ENCODE measurements at places on chromosomes 13 and 19.

DNA sequence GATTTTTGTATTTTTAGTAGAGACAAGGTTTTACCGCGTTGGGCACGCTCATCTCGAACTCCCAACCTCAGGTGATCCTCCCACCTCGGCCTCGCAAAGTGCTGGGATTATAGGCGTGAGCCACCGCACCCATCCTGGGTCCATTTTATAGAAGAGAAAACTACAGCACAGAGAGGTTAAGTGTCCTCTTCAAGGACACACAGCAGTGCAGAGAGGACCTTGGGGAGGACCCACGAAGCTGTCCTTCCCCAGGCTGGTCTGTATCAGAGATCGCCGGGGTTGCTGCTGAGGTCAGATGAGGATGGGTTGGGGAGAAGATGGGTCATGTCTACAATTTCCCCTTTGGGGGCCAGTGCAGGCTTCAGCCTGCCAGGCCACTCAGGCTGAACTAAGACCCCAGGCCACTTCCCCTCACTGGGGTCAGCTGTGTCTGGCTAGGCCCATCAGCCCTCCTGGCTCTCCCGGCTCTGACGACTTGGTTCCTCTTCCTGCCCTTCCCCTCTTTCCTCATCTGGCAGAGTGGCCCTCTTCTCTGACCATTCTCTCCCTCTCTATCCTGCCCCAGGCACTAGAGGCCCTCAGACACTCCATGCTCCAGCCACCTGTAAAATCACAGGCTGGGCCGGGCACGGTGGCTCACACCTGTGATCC is 9.6 kb downstream of the MYO1F start:
- DNase-seq, result no peak

DNA sequence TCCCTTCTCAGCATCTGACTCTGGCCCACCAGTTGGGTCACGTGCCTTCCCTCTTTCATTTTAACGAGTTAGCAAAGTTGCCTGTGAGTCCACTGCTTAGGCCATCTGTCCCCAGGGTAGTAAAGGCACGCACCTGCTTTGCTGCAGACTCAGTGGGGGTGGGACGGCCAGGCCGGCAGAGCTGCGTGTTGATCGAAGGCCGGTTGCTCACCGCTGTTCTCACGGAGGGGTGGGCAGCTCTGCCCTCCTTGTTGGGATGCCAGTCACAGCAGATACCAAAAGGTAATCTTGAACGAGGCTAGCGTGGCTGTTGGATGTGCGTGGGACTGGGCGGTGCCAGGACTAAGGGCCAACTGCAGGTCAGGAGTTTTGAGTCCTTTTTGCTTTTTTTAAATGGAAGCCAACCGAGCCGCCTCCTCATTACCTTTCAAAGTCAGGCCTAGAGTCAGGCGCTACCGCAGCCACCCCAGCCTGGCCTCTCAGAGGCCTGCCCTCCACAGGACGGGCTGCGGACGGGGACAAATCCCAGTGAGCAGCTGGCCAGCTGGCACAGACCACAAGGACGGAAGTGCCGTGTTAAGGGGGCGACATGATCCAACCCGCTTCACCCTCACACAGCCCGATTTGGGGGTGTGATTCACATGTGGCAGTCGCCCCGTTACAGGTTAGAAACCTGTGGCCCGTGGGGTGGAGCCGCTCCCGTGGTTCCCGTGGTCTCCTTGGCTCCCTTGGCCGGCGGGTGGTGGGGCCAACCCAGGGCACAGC is 20.6 kb downstream of the ADPRHL1 start:
- DNase-seq, result no peak

DNA sequence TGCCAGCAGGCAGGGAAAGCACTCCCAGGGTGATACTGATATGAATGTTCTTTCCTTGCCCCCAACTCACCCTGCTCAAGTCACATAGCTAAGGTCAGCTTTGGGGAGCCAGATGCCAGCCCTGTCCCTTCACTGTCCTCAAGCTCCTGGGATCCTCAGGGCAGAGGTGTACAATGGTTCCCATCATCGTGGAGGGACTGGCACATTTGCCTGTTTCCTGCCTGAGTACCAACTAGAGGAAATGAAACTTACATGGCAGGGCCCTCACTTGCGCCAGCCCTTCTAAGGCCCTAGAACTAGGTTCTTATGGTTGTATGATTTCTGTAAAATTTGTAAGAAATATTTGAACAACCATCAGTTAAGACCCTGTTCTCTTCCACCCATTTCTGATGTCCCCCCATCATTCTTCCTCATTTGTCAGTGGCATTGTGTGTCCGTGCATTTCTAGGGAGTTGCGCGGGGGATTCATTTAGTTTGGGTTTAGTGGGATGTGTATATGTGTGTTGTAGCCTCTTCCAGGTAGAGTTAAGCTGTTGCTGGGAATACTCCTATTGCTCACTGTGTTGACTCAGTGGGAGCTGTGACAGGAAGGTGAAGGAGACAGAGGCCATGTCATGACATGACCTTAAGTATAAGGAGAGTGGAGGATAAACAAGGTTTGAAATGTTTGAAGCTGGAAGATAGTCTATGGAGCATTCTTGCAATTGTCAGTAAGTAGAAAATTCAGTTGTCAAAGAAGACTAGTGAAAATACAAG is 41.3 kb upstream of the RCBTB2 start:
- DNase-seq, result no peak

GRCh38 chr13:64327505-64328194 is 2902.5 kb downstream of the PCDH9 start:
- DNase-seq, result no peak

- DNase-seq, result no peak
These were observed 39.2 kb downstream of the GATAD2A start for GRCh38 chr19:19444681-19445155.

DNA sequence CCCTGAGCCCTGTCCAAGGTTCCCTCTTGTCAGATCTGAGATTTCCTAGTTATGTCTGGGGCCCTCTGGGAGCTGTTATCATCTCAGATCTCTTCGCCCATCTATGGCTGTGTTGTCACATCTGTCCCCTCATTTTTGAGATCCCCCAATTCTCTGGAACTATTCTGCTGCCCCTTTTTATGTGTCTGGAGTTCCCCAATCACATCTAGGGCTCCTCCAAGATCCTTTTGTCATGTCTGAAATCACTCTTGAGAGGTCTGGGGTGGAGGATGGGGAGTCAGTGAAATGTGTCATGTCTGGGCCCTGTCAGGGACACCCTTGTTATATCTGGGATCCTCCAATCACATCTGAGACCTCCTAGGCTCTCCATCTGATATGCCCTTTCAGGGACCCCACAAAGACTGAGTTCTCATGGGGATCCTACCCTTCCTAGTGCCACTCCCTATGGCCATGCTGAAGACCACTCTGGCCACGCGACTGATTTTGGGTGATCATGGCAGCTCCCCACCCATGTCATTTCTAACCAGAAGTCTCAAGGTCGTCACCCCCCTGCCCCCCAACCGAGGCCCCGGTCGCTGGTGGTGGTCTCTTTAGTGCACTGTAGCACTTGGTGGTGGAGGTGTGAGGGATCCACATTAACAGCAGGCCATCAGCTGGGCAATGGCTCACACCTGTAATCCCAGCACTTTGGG is 3.8 kb upstream of the MYBPC2 start:
- no peak for DNase-seq

- DNase-seq, result no peak
These were observed 14.5 kb downstream of the KLK4 start for GRCh38 chr19:50896591-50897190.

DNA sequence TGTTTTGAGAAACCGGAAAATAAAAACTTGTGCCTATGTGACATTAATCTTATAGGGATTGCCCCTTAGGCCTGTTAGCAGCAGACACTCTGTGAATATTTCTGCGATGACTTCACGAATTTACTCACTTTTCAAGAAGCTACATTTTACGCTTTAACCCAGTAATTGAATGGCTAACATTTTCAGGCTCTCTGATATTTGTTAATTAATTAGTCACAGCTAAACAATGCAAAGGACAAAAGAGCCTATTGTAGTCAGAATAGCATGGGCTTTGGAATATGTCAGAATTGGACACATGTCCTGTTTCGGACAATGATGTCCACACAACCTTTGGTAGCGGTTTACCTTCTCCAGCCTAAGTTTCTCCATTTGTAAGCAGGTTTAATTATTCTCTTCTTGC is 506.6 kb downstream of the EFNB2 start:
- no peak for DNase-seq

DNA sequence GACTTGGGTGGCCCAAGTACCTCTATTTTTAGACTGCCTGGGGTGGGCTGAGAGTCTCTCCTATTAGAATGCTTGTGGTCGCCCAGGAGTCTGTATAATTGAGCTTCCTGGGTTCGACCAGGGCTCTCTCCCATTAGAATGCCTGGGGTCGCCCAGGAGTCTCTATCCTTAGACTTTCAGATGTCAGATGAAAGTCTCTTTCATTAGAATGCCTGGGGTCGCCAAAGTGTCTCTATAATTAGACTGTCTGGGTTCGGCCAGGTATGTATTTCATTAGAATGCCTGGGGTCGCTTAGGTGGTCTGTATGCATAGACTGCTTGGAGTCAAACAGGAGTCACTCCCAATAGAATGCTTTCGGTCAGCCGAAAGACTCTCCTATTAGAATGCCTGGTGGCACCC is 1471.7 kb downstream of the UQCRFS1 start:
- no peak for DNase-seq

- DNase-seq, result no peak
These were observed 36.1 kb downstream of the TNFSF13B start for GRCh38 chr13:108305655-108306054.

DNA sequence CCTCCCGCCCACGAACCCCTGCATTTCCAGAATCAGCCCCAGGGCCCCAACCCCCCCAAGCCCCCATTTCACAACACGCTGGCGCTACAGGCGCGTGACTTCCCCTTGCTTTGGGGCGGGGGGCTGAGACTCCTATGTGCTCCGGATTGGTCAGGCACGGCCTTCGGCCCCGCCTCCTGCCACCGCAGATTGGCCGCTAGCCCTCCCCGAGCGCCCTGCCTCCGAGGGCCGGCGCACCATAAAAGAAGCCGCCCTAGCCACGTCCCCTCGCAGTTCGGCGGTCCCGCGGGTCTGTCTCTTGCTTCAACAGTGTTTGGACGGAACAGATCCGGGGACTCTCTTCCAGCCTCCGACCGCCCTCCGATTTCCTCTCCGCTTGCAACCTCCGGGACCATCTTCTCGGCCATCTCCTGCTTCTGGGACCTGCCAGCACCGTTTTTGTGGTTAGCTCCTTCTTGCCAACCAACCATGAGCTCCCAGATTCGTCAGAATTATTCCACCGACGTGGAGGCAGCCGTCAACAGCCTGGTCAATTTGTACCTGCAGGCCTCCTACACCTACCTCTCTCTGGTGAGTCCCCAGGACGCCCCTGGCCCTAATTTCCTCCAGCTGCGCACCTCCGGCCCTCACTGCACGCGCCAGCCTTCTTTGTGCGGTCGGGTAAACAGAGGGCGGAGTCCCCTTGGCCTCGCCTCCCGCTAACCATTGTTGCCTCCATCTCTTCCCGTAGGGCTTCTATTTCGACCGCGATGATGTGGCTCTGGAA is at the start of gene FTL:
Gene FTL (plus strand): TSS at position 270 of the 766 bp plus-strand sequence. CDS start 199 bp downstream, at position 469.
- peak; percentile 73 for DNase-seq

GRCh38 chr13:94256721-94257120 is 222.8 kb downstream of the DCT start:
- no peak for DNase-seq

GRCh38 chr19:960020-960419 is 24.1 kb upstream of the WDR18 start:
- DNase-seq, result no peak

- DNase-seq, result no peak
These were observed 4.8 kb upstream of the ATF5 start for GRCh38 chr19:49924004-49924880.

GRCh38 chr13:31955741-31956140 is 75.8 kb upstream of the FRY start:
- DNase-seq, result no peak

DNA sequence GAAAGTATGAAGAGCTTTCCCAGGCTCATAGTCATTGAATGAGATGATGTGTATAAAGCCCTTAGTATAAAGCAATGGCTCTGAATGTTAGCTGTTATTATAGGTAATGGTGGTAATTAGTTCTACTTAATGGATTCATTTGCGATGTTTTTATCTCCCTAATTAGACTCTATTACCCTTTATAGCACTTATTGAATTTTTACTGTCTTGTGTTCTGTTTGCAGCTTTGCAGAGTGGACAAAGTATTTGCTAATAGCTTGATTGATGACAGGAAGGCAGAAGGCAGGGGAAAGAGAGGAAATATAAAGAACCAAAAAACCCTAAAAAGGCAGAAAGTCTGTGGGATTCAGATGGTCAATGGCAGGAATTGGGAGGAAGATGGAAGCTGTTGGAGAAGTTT is 524.4 kb upstream of the SPRY2 start:
- DNase-seq, result no peak

GRCh38 chr13:80348314-80348713 is 7.4 kb upstream of the SPRY2 start:
- DNase-seq, result no peak

- no peak for DNase-seq
These were observed 108.2 kb upstream of the RNF113B start for GRCh38 chr13:98285317-98285716.

DNA sequence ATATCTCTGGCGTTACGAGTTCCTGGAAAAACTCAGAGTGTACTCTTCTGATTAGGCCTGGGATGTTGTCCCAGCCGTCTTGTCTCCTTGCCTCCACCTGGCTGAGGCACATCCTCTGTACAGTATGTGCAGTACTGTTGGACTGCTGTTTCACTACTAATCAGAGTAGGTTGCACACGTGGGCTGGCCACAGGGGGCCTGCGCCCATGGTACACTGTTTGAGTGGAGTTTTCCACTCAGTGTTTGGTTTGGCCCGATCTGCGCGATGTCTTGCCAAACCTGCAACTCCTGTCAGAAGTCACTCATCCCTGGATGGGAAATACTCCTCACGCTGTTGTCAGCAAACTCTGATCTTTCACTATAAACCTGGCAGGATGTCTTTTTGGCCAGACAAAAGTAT is 189.6 kb upstream of the CSNK1A1L start:
- DNase-seq, result no peak

GRCh38 chr13:32317716-32318465 is 2.6 kb downstream of the BRCA2 start:
- no peak for DNase-seq

GRCh38 chr13:63741029-63741813 is 2325.6 kb upstream of the PCDH20 start:
- DNase-seq, result no peak

DNA sequence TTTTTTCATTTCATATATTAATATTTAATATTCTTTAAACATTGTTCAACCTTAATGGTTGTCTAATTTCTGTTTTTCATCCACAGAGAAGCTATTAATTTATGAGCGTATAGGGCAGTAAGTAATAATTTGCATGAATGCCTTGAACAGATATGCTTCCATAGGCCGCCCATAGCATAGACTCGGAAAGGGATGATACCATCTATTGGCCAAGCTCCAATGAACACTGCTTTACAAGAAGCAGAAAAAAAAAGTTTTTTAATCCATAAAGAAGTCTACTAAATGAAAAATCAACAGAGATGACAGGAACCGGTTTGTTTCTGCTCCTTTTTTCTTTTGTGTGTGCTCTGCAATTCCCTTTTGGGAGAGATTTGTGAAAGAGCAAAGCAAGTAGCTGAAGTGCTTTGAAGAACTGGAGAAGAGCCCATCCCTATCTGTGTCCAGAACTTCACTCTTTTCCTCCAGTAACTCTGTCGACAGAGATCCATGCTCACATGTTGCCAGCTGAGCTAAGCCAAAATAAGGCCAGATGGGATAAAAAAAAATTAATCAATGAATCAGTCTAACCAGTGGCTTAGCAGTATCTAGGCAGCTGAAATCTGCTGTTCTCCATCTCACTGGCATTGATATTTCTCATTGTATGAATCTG is 215.9 kb upstream of the SOX21 start:
- DNase-seq, result no peak

GRCh38 chr13:77969299-77969698 is 50.7 kb upstream of the EDNRB start:
- DNase-seq, result no peak
